ENCODE measurements at places on chromosomes 4 and X. TPM values are rescaled to one million over a fixed set of nuclear protein-coding genes. Genes with fewer than 3 reads are reported as not detected.

- no peak for DNase-seq
These were observed 4.2 kb downstream of the TSPAN5 start for GRCh38 chr4:98653890-98654867.

GRCh38 chrX:116272861-116273260 lies 102.3 kb downstream of the AGTR2 start:
- no peak for DNase-seq

- DNase-seq: no peak
These were observed 374.2 kb downstream of the FBXO8 start for GRCh38 chr4:173909294-173909693.

- no peak for DNase-seq
These were observed 793.9 kb downstream of the ADGRL3 start for GRCh38 chr4:61994036-61994435.

EGFL6 gene
- total RNA-seq: 28.9 TPM

GRCh38 chrX:153588782-153589446 lies 10.0 kb downstream of the CCNQ start:
- no peak for DNase-seq

ADGRG2 gene
- 1.5 TPM for total RNA-seq

GRCh38 chr4:158444621-158445020 lies 77.1 kb upstream of the RXFP1 start:
- DNase-seq: no peak

- no peak for DNase-seq
These were observed 957.2 kb upstream of the PRKX start for GRCh38 chrX:4670606-4671005.

DNA sequence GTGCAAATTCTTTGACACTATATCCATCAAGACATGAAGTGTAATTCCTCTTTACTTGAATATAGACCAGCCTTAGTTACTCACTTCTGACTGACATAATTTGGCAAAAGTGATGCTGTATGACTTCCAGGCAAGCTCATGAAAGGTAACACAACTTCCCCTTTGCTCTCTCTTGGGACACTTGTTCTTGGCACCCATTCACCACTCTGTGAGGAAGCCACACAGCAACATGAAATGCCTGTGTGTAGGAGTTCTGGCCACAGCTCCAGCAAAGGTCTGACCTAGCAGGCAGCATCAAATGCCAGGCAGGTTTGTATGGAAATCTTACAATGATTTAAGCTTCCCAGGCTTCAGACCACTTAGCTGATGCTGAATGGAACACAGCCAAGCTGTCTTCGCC lies 280.3 kb downstream of the PDHA2 start:
- no peak for DNase-seq

DNA sequence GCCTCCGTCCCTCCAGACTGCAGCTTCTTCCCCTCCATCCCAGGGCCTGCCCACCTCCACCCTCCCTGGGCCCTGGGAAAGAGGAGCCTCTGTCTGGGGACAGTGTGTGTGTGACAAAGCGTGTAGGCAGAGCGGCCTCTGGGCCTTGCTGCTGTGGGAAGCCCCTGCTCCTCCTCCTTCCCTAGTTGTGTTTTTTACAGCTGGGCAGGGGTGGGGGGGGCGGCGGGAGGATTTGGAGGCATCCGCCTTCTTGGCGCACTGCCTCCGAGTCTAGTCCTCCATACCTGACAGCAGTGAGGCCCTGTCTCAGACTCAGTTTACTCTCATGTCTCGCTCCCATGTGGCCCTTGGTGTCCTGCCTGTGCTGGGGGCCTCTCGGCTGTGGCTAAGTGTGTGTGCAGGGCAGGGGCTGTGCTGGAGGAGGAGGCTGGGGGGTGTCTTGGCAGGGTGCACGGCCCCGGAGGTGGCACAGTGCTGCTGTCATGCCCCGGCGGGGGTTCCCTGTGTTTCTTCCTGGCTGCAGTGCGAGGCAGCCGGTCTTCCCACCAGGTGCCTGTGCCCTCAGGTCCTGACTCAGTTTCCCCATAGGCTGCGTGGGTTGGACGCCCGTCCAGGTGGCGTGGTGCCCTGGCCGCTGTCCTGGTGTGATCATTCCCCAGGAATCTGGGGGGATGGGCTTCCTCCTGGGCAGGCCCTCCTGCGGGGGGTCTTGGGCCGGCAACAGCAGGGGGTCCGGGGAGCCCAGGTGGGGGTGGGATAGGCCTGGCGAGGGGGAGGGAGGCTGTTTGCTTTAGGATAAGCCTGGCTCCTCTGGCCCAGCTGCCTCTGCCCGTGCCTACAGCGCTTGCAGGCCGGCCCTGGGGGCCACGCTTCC lies 7.0 kb downstream of the FGFRL1 start:
- no peak for DNase-seq

GRCh38 chr4:154516318-154517029 lies 24.9 kb upstream of the DCHS2 start:
- no peak for DNase-seq

DNA sequence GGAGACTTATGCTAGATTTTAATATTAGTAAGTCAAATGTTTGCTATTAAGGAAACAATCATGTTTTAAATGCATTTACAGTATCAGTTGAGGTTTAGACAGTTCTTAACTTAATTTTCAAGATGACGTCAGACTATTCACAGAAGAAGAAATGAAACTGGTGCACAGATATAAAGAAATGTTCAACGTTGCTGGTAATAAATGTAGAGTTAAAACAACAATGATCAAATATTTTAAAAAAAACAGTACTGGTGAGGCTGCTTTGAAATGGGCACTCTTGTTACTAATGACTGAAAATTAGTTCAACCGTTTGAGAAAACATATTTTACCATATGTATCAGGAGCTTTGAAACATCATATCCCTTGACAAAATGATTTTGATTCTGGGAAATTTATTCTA lies 44.2 kb downstream of the ABHD18 start:
- DNase-seq: no peak

- DNase-seq: no peak
These were observed 125.1 kb downstream of the ARX start for GRCh38 chrX:24890677-24891076.

- DNase-seq: no peak
These were observed 33.7 kb downstream of the SORBS2 start for GRCh38 chr4:185778307-185778706.

GRCh38 chrX:7109838-7110793 lies 37.4 kb upstream of the STS start:
- DNase-seq: no peak

SPRY1 gene
- 72.0 TPM for total RNA-seq

ING2 gene
- 13.9 TPM for total RNA-seq

- DNase-seq: no peak
These were observed 25.9 kb downstream of the SLC25A43 start for GRCh38 chrX:119424999-119425398.

DNA sequence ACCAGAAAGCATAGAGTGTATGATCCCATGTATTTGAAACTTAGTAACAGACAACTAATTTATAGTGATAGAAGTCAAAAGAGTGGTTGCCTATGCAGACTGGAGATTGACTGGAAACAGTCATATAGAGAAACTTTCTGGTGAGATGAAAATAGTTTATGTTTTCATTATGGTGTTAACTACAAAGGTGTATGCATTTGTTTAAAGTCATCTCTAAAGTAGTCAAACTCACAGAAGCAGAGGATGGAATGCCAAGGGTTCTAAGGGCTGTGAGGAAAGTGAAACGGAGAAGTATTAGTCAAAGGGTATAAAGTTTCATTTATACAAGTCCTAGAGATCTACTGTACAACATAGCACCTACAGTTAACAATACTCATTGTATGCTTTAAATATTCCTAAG lies 45.8 kb downstream of the ENOX2 start:
- DNase-seq: no peak

- no peak for DNase-seq
These were observed 12.6 kb downstream of the SHOX start for GRCh38 chrX:643241-643595.

PAGE5 gene
- not detected for total RNA-seq

DMRTC1B gene
- not detected for total RNA-seq

UGT2B7 gene
- total RNA-seq: 0.48 TPM

DYNLT3 gene
- 50.8 TPM for total RNA-seq

MAGEA9B gene
- total RNA-seq: not detected

DNA sequence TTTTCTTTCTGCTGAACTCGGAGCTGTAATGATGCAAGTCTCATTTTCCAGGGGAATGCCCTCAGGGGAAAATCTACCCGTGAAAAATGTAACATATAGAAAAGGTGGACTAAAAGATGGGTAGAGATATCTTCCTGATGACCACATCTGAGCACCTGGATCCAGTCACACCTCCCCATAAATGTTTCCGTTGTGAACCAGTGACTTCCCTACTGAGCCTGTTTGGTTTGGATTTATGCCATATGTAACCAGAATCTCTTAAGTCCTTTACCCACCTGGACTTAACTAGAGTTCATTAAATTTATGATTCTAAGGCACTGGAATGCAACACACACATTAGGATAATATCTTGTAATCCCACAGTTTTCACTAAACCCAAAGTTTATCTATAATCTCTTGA lies 171.1 kb downstream of the ZNF330 start:
- no peak for DNase-seq

CUL4B gene
- 70.6 TPM for total RNA-seq

DNA sequence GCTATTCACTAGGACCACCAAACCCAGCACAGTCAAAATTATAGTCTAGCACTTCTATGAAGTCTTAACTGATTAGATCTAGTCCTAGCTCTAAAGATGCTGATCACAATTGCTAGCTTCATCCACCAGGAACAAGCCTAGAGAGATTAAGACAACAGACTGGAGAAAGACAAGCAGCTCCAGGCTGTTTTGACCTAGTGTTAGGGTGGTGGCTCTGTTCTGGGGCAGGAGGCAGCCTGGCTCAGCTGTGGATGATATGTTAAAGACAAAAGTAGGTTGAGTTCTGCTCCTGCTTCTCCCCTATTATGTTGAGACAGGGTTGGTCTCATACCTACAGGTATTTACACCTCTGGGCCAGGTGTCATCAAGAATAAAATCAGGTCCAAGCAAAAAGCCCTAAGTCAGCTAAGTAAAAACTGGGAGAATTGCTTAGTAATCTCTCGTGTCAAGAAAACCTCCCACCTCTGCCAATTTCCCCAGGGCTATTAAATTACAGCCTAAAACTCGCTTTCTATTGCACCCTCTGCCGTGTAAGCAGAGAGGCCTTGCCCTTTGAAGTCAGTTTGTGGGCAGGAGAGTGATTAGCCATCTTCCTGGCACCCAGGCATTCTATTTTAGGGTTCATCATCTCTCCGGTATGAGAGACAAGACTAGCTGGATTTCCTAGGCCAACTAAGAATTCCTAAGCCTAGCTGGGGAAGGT lies 39.9 kb downstream of the RAB40AL start:
- no peak for DNase-seq

DNA sequence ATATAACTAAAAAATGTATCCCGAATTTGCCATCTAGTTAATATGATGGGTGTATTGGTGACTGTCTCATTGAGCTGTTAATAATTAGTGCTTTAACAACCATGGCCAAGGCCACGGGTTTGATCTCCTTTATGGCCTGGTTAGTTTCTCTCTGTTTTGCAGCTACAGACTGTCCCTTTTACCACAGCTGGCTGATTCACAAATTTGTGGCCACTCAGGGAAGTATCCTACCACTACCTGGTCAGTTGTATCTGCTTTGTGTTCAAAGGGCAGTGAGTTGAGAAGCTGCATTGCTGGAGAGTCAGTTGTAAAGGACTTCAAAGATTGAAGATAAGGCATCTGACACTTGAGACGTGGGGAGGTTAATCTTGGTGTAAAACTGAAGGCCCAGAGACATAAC lies 219.1 kb upstream of the BMP3 start:
- DNase-seq: no peak

DNA sequence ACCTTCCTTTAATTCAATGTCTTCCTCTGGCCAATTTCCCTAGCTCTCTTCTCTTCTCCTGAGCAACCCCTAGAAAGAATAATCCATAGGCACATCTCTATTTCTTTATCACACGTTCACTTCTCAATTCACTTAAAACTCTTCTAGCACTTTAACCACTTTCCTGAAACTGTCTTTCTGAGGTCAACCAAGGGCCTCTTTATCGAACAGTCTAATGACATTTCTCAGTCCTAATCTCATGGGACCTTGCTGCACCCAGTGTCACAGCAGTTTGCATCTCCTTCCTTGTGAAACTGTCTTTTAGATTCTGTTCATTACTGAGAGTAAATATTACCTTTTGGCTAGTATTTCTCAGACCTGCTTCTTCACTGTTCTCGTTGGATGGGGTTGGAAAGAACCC lies 285.3 kb upstream of the RASGEF1B start:
- DNase-seq: no peak

GRCh38 chrX:48470110-48470832 lies at the start of gene SLC38A5:
Gene SLC38A5 (minus strand): TSS chrX:48470260. CDS start chrX:48467924, 2,336 bp downstream.
- no peak for DNase-seq

DNA sequence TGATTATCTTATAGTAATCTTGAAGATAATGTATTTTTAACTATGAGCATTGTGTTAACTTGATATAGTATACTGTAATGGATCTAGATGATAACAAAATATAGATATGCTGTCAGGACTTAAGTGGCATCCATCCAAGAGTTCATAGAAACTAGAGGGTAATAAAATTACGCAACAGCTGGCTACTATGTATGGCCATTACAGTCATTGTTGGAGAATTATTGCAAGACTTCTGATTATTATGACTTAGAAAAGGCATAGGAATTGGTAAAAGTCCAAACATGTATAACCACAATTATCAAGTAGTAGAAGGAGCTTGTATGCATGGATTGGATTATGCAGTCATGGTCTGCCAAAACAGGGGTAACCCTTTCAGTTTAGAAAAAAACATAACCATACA lies 9.5 kb downstream of the OGT start:
- DNase-seq: no peak

CCDC160 gene
- total RNA-seq: 1.3 TPM

DNA sequence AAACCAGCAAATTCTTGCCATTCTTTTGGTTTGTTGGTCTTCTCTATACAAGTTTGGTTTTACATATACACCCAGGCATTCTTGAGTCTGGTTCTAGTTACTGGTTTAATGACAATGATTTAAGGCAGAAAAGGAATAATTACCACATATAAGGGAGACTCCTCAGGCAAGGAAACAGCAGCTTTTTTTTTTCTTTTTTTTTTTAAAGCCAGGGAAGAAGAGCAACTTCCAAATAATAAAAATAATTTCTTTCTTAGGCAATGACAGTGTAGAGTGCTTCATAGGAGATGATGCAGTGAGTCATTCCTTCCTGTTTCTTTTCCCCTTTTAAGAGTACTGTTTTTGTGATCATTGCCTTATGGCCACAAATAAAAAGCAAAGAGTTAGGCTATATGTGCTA lies 289.7 kb downstream of the DKK2 start:
- DNase-seq: no peak

GRCh38 chrX:150893936-150894335 lies 4.5 kb downstream of the CD99L2 start:
- no peak for DNase-seq

DNA sequence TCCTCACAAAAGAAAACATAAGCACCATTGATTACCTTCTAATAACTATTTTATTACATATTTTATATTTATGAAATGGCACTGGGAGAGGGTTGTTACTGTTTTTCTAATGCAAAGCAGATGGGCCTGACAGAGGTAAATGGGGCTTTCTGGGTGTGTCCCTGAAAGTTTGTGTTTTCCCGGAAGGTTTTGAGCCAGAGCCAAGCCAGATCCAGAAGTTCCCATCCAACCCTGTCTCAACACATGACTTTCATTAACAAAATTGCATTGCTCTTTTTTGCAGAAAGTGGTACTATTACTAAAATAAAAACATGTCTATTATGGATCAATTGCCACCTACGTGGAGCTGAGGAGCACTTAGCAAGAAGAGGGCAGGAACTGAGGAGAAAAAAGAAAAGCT lies 181.3 kb downstream of the RAB28 start:
- DNase-seq: no peak

ARX gene
- total RNA-seq: not detected
